ENCODE measurements at places on chromosomes 1 and 21.

GRCh38 chr21:17780539-17780938, 38.6 kb downstream of the C21orf91 start:
- no peak for DNase-seq

- no peak for DNase-seq
Measured at GRCh38 chr1:10904396-10905358, 107.8 kb upstream of the TARDBP start.

- no peak for DNase-seq
Measured at GRCh38 chr1:11474826-11475225, 4.1 kb upstream of the DISP3 start.

DNA sequence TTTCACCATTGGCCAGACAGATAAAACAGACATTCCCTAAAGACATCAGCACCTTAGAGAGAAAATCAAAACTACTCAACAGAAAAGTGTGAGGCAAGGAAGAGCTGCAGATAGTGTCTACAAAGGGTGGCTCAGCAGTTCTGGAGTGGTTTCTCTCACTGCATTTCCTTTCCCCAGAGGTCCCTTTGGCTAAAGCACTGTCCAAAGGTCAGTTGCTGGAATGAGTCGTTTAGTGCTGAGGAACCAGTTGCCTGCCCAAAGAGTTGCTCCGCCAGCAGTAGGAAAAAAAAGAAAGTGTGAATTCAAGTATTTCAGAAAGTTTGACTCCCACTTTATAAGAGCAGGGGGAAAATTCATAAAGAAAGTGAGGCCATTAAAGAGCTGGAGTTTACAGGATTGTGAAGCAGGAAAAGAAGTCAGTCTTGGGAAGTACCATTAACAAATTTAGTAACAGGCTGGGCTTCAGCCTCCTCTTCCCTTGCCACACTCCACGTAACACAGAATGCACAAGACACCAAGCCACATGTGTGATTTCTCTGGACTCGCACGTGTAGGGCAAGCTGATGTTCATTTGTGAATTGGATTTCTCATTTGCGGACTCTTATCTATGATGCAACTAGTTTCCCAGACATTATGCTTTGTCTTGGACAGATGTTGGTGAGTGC, 122.2 kb downstream of the RUNX1 start:
- no peak for DNase-seq

DNA sequence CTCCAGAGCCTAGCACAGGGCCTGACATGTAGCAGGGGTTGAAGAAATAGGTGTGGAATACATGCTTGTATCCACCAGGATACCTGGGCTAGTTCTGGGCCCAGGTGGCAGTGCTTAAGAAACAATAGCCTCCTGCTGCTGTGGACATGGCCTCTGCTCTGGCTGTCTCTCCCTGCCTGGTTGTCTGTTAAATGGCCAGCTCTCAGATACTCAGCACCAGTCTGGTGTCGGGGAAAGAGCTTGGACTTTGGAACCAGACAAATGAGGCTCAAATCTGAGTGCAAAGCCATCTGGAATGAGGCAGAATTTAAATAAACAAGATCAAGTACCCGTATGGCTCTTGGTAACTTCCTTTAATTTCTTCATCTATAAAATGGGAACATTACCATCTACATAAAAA, 31.5 kb downstream of the SESN2 start:
- DNase-seq: no peak

DNA sequence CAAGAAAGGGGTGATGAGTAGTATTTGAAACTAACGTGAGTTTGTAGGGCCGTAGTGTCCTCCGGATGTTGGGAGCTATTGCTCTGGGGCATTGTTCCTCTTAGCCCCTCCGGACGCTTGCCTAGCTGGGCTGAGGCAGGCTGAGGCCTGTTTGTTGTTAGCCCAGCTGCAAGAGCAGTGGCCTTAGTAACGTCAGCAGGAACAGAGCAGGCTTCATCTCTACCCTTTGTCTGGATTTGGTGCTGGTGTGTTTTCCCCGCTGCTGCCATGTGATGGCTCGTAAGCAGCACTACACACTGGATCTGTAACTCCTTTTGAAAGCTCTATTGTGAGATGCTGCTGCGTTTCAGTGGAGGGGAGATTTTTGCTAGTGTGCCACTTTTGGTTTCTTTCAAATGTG, 57.6 kb downstream of the DNM3 start:
- no peak for DNase-seq

- DNase-seq: no peak
Measured at GRCh38 chr21:44019568-44019958, 7.5 kb downstream of the TRAPPC10 start.

DNA sequence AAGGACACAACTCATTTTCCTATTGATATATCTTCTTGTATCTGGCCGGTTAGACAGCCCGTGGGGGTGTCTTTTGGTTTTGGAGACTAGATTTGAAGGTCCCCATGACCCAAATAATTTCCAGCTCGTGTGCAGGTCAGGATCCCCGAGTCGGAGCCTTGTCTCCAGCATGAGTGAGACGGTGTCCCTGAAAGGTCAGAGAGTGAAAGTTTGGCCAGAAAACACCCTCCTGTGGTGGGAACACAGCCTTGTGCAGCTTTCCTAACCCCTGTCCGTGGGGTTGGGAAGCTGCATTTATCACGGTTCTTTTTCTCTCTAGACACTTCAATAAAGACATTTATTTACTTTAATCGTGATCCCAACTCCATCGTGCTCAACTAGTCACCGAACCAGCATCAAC, 17.6 kb downstream of the COQ8A start:
- no peak for DNase-seq

GRCh38 chr1:54996869-54997710, 1.6 kb upstream of the BSND start:
- DNase-seq: no peak

- DNase-seq: no peak
Measured at GRCh38 chr1:197096137-197096536, 29.1 kb upstream of the F13B start.

- DNase-seq: no peak
Measured at GRCh38 chr1:234750922-234751627, 141.1 kb upstream of the IRF2BP2 start.

- DNase-seq: no peak
Measured at GRCh38 chr21:45381036-45381787, 23.8 kb upstream of the COL18A1 start.

DNA sequence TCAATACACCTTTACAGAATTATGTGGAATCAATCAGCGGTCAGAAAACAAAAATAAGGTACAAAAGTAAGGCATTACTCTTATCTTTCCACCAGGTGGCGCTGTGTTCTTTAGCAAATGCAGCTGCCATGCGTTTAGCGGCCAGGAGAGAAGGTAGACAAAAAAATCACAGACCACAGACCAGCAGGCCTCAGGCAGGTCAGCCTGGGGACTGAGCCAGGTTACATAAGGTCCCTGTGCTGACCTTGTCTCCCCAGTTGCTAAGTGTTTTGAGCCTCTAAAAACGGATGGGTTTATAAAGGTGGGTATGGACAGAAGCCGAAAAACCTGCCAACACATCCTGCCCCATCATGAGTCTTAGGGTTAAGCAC, 2.8 kb downstream of the RGS16 start:
- no peak for DNase-seq

GRCh38 chr1:58248791-58249190, 297.7 kb downstream of the OMA1 start:
- DNase-seq: no peak

DNA sequence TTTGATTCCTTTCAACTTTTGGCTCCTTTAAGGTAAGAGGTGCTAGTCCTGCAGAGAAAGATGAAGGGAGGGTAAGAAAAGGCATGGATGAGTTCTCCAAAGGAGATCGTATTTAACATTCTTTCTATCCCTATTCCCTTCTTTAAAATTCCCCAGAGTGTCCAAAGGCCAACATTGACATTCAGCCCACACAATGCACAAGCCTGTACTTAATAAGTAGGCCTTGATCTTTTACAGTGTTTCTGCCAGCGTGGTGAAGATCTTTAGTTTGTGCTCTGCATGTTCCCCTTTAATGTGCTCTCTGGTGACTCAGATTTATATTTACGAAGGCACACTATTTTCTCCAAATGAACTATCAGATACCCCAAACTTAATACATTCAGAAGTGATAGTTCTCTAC, 582.5 kb upstream of the RGS18 start:
- no peak for DNase-seq

DNA sequence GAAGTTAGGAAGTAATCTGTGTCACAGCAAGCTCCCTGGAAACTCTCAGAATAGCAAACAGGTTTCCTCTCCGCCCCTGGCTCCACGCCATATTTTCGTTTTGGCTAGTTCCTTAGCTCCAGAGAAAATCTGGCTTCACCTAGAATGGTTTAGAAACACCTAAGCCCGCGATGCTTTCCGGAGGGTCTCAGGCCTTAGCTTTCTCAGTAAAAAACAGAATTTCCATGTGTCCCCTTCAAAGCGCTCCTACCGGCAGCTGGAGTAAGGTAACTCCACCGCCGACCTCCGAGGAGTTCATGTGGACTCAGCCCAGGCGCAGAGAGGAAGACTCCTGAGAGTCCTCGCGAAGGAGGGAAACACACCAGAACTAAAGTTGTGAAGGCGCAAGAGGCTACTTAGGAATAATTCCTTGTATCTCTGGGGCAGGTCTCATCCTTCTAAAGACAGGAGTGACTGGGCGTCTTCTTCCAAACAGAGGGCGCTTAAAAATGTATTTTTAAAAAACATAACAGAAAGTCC, 406 bp downstream of the KIAA0040 start:
- DNase-seq: no peak

GRCh38 chr1:46333300-46334029, 7.1 kb upstream of the NSUN4 start:
- no peak for DNase-seq

All from vagina (tissue), 2 donors.